ENCODE measurements at places on chromosomes 16 and 17.

DNA sequence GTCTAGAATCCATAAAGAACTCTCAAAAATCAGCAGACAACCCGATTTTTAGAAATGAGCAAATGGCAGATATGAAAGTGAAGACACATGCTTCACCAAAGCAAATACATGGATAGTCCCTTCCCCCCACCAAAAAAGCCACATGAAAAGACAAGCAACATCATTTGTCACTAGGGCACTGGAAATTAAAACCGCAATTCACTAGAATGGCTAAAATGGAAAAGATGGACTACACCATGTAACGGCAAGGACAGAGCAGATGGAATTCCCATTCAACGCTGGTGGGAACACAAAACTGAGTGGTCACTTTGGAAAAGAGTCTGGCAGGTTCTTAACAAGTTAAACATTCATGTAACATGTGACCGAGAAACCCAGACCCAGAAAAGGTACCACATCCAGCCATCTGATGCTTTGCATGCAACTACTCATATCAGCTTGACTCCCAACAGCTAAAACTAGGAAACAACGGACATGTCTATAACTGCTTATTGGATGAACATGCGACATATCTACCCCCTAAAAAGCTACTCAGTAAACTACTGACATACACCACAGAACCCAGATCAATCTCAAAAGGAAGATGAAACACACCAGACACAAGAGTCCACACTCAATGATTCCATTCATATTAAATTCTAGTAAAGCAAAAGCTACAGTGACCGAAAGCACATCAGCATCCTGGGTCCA, 132.6 kb downstream of the ZNF778 start:
- no peak for DNase-seq

DNA sequence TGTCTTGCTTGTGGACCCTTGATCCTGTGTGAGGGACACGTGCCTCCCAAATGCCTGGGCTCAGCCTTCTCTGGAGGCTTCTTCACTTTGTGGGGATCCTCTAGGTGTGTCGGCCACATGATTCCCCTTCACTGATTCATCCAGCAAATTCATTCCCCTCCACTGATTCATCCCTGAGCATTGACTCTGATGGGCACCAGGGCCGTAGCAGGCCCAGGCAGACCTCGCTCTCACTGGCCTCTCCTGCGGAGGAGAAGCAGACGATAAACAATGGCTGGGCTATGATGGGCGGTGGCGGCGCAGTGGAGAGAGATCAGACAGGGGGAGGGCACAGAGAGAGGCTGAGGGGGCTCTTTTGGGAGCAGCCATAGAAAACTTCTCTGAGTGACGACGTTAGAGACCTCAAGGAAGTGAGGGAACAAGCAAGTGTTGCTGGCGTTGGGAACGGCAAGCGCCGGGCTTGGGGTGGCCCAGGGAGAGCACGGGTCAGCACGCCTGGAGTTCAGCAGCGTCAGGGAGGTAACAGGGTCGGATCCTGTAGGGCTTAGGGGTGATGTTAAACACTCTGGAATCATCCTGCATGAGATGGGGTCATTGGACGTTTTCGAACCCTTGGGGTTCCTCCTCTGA, 17.5 kb upstream of the RPTOR start:
- DNase-seq: no peak

GRCh38 chr16:70428178-70428998, 10.5 kb downstream of the ST3GAL2 start:
- DNase-seq: peak; percentile 95

DNA sequence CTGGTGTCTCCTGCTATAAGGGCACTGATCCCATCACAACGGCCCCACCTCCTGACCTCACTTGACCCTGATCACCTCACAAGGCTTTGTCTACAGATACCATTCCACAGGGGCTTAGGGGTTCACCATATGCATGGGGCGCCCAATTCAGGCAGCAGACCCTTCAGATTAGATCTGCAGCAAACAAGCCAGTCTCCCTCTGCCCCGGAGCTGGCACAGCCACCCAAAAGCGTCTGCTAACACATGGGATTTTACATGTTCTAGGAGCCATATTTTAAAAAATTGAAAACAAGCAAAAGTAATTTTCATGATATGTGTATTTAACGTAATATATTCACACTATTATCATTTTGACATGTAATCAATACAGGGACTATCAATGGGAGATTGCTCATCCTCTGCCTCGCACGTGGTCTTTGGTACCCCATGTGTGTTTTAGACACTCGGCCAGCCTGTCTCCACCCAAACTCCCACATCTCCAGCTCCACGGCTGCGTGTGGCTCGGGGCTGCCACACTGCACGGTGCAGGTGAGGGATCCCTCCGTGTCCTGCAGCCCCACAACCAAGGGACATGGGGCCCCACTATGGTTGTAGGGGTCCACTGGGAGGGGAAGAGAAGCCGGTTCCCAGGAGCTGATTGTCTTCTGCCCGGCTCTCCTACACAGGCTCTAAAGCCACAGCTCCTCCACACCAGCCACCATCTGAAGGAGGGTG, 107.6 kb downstream of the RBFOX3 start:
- no peak for DNase-seq

GRCh38 chr17:2369551-2370210, 31.2 kb downstream of the MNT start:
- DNase-seq: no peak

- DNase-seq: no peak
Measured at GRCh38 chr16:11892761-11893160, 23.0 kb downstream of the GSPT1 start.

DNA sequence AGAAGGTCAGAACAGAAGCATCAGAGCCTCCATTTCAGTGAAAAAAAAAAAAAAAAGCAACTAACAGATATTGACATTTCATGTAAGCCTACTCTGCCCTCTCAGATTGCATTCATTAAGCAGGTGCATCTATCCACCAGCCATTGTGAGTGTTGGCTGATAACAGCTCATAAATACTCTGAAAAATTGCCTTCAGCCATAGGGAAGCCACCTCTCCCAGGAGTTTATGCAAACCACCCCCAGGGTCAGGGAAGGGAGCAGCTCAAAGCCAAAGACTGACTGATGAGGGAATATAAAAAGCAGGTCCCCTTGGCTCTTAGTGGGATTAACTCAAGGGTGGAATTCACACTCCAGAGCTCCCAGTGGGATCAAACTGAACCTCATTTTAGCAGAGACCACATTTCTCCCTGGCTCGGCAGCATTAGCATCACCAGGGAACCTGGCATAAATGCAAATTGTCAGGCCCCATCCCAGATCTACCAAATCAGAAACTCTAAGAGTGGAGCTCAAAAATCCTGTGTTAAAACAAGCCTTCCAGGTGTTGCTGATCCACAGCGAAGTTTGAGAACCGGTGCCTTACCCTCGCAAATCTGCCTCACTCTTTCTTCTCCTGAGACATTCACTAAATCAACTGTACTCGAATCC, 14.2 kb downstream of the APOH start:
- no peak for DNase-seq

GRCh38 chr17:33137426-33137825, 145.8 kb downstream of the SPACA3 start:
- peak; percentile 2 for DNase-seq

- DNase-seq: peak; percentile 92
Measured at GRCh38 chr17:56592487-56593085, 913 bp upstream of the NOG start.

GRCh38 chr16:53781023-53781605, 77.2 kb downstream of the FTO start:
- DNase-seq: no peak

DNA sequence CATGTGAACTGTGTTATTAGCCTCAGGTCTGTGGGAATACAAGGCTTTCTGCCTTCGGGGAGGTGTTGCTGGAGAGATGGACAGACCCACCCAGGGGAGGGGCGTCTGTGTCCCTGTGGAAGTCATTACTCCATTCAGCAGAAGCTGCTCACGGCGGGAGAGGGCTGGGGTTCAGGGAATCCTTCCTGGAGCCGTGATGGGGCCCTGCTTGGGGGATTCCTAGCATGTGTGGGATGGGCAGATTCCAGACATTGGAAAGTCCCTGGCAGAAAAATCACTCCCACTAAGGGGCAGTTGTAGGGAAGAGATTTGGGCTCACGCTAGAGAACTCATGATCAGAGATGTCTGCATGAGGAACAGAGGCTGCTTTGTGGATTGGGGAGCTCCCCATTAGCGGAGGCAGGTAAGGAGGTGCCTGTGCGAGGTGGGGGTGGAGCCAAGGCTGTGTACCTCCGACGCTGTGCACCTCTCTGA, 56.3 kb upstream of the IL34 start:
- DNase-seq: no peak

GRCh38 chr17:35596530-35597233, 9.6 kb downstream of the AP2B1 start:
- DNase-seq: no peak

DNA sequence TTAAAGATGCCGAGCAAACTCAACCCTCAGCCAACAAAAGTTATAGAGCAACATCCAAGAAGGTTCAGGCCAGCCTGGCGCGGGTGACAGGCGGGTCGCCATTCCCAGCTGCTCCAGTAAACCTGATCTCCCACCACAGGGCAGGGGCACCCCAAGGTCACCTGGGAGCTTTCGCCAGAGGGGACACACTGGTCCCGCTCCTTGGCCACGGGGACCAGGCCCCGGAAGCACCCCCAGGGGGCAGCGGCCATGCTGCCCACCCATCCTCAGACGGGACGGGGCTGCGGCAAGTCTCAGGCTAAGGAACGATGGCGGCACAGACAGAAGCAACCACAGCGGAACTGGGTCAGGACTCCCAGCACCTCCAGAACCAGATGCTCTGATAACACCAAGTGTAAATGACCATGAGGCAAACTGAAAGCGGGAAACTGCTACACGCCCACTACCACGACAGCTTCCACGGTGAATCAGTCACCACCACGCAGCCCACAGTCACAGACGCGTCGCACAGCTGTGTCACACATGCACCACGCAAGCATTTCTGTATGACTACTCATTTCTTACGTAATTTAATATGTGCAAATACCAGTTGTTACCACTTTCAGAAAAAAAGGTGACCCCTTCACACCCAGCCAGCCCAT, 14.1 kb upstream of the CCDC154 start:
- no peak for DNase-seq

DNA sequence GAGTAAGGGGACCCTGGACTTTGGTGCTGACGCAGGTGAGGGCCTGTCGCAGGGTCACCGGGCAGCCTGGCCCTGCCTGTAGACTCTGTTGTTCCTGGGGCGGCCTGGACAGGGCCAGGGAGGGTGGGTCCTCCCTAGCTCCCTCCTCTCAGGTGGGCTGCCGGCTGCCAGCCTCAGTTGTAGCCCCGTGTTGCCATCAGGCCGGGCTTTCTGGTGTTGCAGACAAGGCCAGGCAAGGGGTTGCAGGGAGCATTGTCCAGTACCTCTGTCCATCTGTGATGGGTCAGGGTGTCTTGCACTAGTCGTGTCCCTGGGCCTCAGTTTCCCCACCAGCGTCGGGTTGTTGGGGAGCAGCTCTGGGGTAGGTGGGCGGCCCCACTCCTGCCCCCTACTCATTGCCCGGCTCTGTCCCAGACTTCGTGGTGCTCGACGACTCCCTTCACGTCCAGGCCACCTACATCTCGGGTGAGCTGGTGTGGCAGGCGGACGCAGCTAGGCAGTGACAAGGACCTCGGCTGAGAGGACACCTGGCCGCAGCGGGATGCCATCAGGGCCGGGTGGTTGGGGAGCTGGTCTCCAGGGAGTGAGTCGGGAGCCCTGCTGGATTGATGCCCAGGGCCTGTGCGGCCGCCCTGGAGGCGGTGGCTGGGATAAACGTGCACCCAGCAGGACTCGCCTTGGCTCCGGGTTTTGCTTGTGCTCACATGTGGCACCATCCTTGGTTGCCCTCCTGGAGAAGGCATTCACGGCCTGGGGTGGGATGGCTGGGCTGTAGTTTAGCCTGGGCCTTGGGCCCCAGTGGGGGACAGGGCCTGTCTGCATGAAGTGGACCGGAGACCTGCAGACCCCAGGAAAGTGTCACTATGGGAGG, 1.9 kb downstream of the CEMP1 start:
- peak; percentile 87 for DNase-seq

GRCh38 chr17:21452377-21453143, 76.4 kb downstream of the KCNJ12 start:
- no peak for DNase-seq

Data from mesenteric fat pad (tissue), 1 donor.